ENCODE measurements at places on chromosomes 2 and 18. TPM values are rescaled to one million over a fixed set of nuclear protein-coding genes. Genes with fewer than 3 reads are reported as not detected.

DNA sequence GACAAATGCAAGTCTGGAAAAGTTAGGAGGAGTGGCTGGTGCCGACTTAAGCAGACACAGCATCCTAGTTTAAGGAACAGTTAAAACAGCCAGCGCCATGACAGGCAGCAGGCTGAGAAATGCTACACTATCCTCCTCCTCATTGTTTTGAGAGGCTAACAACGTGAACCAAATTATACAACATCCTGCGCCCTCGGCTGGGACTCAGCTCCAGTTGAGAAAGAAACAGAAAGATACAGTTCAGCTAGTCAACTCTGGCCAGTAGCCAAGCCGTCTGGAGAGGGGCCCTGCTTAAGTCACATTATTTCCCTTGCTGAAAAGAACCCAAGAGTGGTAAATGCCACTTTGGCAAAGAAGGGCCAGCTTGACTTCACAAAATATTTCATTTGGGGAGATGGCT, 90.2 kb downstream of the BCL11A start:
- no peak for DNase-seq

DNA sequence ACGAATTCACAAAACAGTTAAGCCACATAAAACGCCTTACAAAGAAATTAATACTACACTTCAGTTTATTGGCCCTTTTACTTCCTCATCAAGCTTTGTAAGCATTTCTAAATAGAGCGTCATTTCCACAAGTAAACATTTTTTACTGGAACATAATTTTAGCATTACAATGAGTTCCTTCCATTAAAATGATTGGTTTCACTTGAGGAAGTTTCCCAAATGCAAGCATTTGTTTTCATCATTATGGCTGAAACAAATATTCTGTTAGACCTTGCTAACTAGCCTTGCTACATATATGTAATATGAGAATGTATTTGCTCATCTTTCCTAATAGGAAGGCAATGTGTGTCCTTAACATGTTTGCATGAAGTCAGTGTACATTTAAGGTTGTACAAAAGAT, 579.1 kb downstream of the IRS1 start:
- DNase-seq = no peak

The CYS1 gene
- total RNA-seq = not detected

The SCLY gene
- 26.6 TPM for total RNA-seq

DNA sequence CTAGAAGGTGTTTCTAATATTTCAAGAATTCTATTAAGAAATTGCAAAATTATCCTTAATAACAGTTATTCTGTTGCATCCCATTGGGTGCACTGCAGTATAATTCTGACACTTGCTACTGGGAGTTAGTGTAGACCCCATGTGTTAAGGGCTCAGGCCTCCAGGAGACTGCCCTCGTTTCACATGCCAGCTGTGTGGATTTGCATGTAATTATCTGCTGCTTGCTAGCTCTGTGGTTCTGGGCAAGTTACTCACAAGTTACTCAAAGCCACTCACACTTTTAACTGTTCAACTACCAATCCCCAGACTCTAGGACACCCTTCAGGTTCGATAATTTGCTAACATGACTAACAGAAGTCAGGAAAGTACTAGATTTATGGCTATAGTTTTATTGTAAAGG, 38.6 kb downstream of the ST6GAL2 start:
- DNase-seq = no peak

DNA sequence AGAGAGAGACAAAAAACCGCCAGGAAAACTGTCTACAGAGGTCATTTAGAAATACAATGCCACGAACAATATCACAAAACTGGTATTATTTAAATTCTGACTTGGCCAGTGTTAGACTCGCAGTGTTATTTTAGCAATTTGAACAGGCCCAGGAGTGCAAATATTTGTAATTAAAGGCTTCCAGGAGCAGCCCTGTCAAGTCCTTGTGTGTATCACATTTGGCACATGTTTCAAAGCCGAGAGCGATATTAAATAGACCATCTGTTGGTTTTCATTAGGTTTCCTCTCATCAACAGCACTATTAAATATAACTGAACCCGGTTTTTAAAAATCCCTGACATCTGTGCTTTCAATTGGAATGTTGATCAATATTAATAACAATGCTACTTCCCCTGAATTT, 656.9 kb downstream of the TSN start:
- no peak for DNase-seq

DNA sequence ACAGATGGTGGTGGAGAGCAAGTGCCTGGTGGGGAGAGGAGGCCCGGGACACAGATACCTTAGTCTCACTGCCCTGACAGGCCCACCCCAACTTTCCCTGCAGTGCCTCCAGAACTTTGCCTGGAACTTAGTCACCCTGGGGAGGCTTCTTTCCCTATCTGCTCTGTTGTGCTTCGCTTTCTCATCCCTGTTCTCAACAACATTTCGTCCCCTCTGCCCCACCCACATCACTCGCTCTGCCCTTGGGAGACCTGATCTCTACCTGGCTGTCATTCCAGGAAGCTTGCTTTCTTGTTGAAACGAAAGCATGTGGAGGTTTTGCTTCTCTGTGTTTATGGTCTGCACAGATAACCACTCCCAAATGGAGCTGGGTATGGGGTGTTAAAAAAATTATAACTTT, 93.8 kb downstream of the PRKCE start:
- no peak for DNase-seq

DNA sequence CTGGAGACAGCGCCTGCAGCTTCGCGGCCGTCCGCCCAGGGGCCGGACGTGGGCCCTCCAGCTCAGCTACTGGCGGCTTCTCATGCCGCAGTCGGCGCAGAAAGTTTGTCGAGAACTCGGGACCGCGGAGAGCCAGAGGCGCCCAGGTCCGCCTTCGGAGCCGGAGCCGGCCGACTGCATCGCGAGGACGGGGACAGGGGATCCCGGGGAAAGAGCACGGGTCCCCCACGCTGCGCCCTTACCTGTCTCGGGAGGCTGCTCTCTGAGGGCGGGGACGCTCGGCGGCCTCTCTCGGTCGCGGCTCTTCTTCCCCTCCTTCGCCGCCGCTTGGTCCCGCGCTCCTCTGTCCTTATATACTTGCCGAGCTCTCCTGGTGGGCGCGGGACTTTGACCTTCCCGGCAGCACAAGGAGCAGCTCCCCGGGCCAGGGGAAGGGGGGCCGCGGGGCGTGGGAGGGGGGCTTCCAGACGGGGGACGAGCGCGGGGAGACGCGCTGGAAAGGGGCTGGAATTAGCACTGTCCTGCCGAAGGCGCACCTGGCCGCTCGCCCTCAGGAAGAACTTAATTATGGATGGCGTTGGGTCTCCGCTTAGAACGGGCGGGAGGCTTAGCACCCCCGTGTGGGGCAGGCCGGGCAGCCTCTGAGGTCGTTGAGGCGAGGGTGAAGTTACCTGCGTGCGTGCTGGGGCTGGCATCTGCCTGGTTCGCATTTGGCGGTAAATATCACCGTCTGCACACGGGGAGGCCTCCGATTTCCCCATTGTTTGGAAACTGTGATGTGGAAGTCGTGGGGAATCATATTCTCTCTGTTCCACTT, at the start of gene POMC:
Gene POMC, minus strand, starts transcription at position 325 of the 817 bp plus-strand sequence. CDS start 3,808 bp downstream, outside the sequence.
- no peak for DNase-seq

The VIT gene
- total RNA-seq = not detected

DNA sequence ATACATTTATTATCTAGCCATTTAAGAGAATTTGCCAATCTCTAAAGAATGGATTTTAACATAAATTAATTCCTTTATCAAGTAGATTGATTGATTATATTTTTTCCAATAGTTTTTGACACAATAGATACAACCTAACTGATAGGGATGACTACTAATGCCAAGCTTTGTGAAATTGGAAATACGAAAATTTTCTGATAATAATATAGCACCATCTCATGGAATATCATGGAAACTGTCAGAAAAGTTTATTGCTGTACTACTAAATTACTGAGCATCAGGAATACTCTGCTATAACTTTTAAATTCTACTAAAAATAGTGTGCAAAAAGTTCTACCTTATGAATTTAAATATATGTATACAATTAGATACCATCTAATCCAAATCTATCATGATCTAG, 101.8 kb upstream of the MAP2 start:
- DNase-seq = no peak

DNA sequence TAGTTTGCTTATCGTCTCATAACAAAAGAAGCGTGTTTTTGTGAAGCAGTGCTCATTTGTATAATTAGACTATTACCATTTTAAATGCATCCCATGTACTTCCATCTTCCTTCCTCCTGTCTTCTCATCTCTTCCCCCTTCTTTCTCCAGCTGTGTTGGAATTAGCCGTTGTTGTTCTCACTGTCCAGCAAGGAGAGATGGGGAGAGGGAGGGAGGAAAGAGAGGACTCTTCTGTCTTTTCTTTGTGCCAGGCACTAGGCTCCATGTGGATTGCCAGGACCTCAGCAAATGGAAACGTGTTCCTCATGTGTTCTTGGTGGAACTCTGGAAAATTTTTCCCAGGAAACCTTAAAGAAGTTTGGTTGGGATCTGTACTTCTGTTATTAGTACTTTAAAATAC, 131.7 kb downstream of the PHLPP1 start:
- DNase-seq = no peak

- DNase-seq = no peak
Measured at GRCh38 chr2:186532891-186533290, 46.8 kb downstream of the ZC3H15 start.

The SIX3 gene
- total RNA-seq = not detected

The PHLPP1 gene
- total RNA-seq = 7.0 TPM

The SLC9A4 gene
- 0.09 TPM for total RNA-seq

DNA sequence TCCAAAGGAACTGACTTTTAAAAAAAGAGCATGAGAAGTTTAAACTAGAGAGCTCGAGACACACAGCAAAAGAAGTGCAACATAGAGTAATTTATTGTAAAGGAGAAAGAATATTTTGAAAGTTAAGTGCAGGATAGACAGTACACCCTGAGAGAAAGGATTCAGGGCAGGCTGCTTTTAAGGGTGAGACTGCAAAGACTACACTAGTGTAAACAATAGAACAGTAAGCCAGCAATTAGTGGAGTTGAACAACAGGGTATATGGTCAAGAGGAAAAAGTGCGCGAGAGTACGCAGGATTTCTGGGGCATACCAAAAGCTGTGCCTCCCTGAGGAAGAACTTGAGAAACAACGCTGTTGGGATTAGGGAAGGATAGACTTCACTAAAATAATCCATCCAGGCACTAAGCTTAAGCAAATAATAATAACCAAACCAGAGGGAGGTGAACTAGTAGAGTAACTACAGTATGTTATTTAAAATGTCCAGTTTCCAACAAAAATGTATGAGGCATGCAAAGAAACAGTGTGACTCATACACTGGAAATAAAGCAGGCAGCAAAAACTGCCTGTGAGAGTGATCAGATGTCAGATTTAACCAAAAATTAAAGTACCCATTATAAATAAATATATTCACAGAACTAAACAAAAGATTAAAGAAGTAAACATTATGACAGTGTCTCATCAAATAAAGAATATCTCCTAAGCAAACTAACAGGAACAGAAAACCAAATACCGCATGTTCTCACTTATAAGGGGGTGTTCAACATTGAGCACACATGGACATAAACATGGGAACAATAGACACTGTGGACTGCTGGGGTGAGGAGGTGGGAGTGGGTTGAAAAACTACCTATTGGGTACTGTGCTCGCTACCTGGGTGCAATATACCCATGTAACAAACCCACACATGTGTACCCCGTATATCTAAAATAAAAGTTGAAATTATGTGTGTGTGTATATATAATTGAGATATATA, 40.5 kb upstream of the EMILIN2 start:
- no peak for DNase-seq

The ZNF519 gene
- 10.4 TPM for total RNA-seq

The YWHAQ gene
- total RNA-seq = 141 TPM

- no peak for DNase-seq
Measured at GRCh38 chr2:140683658-140684057, 1447.2 kb downstream of the LRP1B start.

- no peak for DNase-seq
Measured at GRCh38 chr2:31384771-31385276, 29.7 kb downstream of the XDH start.

DNA sequence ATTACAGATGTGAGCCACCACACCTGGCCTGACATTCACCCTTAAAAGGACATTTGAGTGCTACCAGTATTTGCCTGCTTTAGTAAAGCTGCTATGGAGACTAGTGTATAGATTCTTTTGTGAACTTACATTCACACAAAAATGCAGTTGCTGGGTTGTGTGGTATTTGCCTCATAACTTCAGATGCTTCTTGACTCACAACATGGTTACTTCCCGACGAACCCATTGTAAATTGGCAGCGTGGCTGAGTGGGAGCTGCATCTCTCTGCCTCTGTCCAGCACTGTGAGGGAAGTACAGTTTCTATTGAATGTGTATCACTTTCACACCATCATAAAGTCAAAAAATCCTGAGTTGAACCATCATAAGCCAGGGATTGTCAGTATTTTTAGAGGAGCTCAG, 56.9 kb downstream of the RRM2 start:
- no peak for DNase-seq

DNA sequence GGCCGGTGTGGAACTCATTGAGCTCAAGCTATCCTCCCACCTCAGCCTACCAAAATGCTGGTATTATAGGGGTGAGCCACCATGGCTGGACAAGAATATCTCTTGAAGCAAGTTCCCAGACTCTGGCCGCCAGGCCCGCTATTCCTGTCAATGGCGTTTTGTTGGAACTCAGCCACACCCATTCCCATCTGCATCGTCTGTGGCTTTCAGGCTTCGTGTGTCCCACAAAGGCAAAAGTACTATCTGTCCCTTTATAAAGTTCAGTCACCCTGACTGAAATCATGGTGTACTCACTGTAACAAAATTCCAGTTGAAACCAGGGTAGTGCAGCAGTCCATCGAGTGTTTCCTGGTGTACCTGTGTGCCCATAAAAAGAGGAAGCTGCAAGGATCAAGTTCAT, 96.7 kb downstream of the SH3BP4 start:
- DNase-seq = no peak

DNA sequence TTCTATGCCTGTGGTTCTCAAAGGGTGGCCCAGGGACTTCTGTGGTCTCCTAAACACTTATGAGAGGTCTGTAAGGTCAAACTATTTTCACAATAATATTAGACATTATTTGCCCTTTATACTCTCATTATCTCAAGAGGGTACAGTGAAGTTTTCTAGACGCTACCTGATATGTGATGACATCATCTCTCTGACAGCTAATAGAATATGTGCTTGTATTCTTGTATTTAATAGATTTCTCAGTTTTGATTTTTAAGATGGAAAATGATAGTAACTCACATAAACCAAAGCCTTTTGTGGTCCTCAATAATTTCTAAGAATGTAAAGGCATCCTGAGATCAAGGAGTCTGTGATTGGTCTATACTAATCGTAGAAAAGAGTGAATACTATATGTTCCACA, 265.1 kb downstream of the ZNF521 start:
- DNase-seq = no peak

- no peak for DNase-seq
Measured at GRCh38 chr18:6963452-6964097, 154.0 kb downstream of the LAMA1 start.

GRCh38 chr2:55839182-55839819, 84.3 kb downstream of the EFEMP1 start:
- no peak for DNase-seq

The MRPL30 gene
- total RNA-seq = 20.5 TPM

- DNase-seq = no peak
Measured at GRCh38 chr2:139477618-139478017, 697.4 kb upstream of the NXPH2 start.

- no peak for DNase-seq
Measured at GRCh38 chr2:219334076-219334475, 1.5 kb upstream of the RESP18 start.

Measured in T-cell (primary cell).